Activated T-helper 1 cell treated with anti-CD3 and anti-CD28 coated beads, Interleukin-2, amount 50 U/mL, for 16 hours (primary cell): ENCODE measurements at places on chromosomes 13 and 19.

- no peak for DNase-seq
Measured at GRCh38 chr13:43935878-43936277, 56.2 kb downstream of the LACC1 start.

DNA sequence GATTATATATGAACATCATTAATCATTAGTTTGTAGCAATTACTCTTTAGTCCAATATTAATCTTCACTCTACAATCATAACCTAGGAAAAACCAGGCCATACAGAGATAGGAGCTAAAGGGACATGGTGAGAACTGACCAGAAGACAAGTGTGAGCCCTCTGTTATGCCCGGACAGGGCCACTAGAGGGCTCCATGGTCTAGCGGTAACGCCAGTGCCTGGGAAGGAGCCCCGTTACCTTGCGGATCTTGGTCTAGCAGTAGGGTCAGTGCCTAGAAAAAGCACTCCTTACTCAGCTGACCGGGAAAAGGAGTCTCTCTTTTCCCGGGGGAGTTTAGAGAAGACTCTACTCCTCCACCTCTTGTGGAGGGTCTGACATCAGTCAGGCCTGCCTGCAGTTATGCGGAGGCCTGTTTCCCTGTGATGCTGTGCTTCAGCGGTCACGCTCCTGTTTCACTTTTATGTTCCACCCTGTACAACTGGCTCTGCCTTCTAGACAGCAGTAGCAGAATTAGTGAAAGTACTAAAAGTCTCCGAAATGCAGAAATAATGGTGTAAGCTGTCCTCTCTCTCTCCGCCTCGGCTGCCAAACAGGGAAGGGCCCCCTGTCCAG lies 13.8 kb downstream of the OR7D4 start:
- peak; percentile 29 for DNase-seq

GRCh38 chr13:92224052-92224821 lies 825.8 kb downstream of the GPC5 start:
- no peak for DNase-seq

GRCh38 chr19:49085868-49086232 lies 599 bp downstream of the SNRNP70 start:
- DNase-seq: no peak

GRCh38 chr13:41008349-41008980 lies 10.7 kb downstream of the ELF1 start:
- DNase-seq: no peak

DNA sequence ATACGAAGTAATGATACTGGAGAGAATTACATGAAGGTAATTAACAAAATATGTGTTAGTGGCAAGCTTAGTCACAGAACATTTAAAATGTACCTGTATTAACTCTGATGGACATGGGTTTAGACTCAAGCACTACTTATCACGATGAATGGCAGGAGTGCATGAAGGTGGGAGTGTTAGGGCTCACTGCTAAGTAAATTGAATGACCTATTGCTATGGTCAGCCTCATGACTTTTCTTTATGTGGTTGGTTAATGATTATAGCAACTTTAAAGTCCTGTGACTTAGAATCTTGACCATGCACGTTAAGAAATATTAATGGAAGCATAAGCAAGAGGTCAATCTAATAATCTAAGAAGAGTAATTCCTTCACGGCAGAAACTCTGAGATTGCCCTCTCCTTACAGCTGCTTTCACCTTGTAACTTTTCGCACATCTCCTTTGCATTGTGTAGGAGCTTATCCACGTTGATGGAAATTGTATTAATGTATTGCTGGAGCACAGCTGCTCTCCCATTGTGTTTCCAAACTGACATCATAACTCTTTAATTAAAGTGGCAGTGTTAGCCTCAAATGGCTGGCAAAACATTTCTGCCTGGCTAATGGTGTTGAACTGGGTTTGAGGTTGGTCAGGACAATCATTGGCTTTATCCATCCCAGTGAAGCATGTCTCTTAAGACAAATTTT lies 114.5 kb downstream of the RXFP2 start:
- no peak for DNase-seq

- no peak for DNase-seq
Measured at GRCh38 chr13:28128030-28128429, 10.3 kb upstream of the PAN3 start.

GRCh38 chr19:34975056-34975455 lies 11.0 kb upstream of the ZNF792 start:
- no peak for DNase-seq

DNA sequence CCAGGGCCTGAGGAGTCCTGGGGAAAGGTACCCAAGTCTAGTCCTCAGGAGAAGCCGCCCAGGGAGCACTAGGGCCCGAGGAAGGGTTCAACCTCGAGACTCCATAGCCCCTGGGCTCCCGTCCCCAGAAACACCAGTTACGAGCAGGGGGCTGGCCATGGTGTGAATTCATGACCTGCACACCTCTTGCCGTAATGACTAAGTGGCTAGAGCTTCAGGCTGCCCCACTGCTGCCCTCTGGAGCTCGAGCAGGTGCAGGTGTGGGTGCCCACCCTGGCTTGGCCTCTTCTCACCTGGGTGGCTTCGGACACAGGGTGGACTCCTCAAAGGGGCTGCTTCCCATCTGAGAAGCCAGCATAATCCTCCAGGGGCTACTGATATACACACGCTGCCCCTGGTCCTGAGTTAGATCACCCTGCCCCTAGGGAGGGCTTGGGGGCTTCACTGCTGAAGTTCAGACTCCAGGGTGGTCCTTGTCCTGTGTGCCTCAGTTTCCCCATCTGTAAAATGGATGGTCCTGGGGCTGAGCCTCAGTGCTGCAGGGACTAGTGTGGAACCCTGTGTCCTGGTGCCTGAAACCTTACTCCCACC lies 13.6 kb downstream of the SPC24 start:
- no peak for DNase-seq

DNA sequence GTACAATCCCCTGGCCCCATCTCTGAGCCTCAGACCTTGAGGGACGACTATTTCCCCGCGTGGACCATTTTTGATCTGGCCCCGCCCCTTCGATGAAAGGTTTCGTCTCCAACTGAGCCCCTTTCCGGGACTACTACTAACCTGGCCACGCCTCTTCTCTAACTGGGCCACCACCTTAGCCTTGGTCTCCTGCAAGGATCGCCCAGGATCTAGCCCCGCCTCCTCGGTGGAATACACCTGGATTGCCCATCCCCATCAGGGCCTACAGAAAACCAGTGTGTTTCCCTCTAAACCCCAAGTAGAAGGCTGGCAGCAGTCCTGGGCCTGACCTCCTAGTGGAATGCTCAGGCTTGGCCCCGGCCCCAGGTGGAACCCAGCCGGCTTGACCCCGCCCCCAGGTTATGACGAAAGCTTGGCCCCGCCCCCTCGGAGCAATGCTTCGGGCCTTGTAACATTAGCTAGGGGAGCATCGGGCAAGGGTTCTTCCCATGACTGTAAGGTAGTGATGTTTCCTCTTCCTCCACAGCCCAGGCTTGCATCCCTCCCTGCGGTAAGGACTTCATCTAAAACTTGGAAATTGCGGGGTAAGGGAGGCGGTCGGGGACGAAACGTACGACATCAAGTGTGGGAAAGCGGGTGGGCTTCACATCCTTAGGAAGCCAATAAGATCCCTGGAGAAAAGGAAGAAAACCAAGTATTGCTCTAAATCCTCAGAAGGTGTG lies 9.1 kb downstream of the SPACA6 start:
- DNase-seq: no peak

GRCh38 chr13:30847650-30848307 lies 58.3 kb upstream of the MEDAG start:
- DNase-seq: no peak

DNA sequence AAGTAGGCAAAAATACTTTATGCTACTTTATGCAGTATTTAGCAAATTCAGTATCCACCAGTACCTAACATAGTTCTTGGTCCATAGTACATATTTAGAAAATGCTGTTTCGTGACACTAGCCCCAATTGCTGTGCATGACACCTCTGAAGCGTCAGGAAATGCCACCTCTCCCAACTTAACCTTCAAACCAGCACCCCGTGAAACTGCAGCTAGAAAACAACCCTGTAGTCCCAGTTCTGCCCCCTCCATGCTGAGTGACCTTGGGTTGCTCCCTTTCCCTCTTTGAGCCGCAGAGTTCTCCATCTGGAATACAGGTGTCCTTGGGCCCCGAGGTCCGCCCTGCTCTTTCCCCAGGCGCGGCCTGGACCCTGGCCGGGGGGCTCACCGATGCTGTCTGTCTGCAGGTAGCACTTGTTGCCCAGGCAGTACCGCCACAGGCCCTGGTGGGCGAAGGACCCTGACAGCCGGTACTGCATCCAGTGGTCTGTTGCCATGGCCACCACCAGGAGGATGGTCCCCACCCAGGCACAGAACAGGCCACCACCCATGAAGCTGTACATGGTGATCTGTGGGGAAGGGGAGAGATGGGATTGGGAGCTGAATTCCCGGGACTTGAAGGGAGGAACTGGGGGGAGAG lies 773 bp downstream of the LIM2 start:
- no peak for DNase-seq

- DNase-seq: no peak
Measured at GRCh38 chr13:100722517-100722916, 47.9 kb upstream of the TMTC4 start.

GRCh38 chr19:34967551-34967950 lies 3.5 kb upstream of the ZNF792 start:
- DNase-seq: no peak

DNA sequence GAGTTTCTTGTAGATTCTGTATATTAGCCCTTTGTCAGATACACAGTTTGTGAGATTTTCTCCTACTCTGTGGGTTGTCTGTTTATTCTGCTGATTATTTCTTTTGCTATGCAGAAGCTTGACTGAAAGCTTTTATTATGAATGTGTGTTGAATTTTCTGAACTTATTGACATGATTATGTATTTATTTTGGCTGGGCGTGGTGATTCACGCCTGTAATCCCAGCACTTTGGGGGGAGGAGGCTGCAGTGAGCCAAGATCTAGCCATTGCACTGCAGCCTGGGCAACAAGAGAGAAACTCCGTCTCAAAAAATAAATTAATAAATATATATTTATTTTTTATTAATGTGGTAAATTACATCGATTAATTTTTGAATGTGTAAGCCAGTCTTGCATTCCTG lies 78.9 kb downstream of the DNAJC15 start:
- DNase-seq: no peak

DNA sequence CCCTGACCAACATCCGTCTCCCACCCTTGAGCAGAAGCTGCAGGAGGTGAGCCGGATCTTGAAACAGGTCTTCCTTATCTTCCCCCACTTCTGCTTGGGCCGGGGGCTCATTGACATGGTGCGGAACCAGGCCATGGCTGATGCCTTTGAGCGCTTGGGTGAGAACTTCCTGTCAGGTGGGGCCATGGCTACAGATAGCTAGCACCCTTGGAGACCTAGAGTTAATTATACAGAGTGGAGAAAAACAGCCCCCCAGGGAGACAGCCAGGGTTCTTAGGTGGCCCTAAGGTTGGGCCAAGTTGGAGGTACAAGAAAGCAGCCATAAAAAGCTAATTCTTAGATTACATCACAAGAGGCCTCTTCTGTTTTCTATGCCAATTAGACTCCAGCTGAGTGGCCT lies 8.9 kb upstream of the ARHGAP45 start:
- no peak for DNase-seq

GRCh38 chr19:14611051-14611450 lies 28.2 kb downstream of the CLEC17A start:
- no peak for DNase-seq

- no peak for DNase-seq
Measured at GRCh38 chr19:16571822-16572331, 338 bp downstream of the SLC35E1 start.

- no peak for DNase-seq
Measured at GRCh38 chr13:78145276-78145675, 226.6 kb upstream of the EDNRB start.

DNA sequence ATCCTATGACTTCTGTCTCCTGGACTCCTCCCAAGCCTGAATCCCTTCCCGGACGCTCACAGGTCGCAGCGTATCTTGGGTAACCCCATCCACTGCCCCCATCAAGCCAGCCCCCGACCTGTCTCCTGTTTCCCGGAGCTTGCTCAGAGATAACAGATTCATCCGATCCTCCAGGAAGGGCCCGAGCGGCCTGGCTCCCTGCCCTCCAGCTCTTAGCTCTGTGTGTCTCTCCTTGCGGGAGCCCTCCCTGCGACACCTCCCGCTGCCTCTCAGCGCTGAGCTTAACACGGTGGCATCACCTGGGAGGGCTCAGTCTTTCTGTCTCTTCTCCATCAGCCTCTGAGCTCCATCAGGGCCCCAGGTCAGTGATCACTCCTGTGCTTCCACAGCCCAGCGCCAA lies 4.3 kb upstream of the TMEM255B start:
- DNase-seq: no peak

DNA sequence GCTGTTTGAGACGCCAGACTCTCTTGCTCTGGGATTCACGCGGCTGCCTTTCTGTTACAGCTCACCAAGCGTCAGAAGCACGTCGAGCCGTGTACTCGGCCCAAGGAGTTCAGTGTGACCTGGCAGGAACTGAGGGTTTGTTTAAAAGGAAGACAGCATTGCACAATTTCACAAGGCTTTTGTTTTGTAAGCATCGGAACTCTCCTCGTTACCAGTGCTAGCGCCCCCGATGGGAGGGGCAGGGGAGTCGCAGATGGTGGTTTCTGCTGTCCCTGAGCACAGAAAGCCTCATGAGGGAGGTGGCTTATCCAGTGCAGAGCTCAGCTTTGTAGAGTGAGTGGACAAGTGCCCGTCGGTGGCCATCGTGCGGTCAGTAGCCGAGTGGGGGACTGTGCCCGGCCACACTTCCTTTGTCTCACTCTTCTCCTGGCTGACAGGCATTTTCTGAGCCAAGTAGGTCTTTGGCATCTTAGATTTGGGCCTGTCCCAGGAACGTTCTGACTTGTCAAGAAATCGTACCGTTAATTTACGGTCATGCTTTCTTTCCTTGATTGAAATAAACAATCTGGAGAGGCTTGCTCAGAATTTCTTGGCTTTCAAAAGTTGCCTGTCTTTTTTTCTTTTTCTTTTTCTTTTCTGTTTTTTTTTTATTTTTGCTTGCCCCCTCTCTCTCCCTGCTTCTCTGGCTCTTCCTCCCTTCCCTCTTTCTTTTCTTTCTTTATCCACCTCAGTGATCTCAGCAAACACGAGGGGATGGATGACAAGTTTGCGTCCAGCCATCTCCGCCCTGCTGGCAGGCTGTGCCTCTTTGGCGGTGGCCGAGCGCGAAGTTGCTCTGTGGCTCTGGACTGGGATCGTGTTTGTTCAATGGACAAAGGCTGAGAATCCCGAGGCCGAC lies 7.7 kb downstream of the KDM4B start:
- DNase-seq: no peak

- DNase-seq: no peak
Measured at GRCh38 chr19:42091742-42092141, 15.8 kb downstream of the ZNF574 start.

- no peak for DNase-seq
Measured at GRCh38 chr19:23527797-23528196, 132.5 kb upstream of the ZNF91 start.
